Left kidney (tissue), 8 donors: ENCODE measurements at places on chromosomes 12 and 14. TPM values are rescaled to one million over a fixed set of nuclear protein-coding genes. Genes with fewer than 3 reads are reported as not detected.
A peak's percentile ranks its signal among the peaks of the same experiment; 100 is the strongest.

DNA sequence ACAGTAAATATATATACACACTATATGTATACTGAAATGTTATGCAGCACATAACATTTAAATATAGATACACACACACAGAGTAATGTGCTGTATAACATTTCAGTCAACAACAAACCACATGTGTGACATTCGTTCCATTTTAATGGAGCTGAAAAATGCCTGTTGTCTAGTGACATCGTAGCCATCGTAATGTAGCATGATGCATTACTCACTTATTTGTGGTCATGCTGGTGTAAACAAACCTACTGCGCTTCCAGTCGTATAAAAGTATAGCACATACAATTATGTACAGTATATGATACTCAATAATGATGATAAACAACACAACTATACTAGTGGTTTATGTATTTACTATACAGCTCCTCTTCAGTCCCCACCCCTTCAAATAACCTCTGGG is 119.0 kb upstream of the SLC38A4 start:
- no peak for DNase-seq

GRCh38 chr14:71532344-71532743 is 399.9 kb upstream of the RGS6 start:
- no peak for DNase-seq

GRCh38 chr12:116665666-116666304 is 72.1 kb downstream of the SPRING1 start:
- DNase-seq = no peak

DNA sequence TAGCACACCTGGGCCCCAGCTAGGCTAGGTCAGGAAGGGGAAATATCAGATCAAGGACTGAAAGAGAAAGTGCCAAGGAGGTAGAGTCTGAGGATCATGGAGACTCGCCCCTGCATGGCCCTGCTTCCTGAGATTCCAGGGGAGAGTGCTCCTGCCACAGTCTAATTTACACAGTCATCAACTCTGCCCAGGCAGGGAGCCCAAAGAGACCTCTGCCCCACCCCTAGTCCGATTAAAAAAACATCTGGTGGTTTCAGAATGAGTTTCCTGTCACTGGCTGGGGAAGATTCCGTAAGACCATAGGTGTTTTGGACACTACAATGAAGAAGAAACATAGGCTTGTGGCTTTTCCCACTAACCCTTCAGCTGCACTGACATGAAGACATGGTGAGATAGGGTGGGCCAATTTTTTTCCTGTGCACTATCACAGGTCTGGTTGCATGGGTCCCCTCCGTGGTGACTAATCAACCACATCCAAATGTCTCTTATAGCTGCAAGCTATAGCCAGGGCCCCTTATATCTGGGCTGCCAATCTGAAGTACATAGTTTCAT is 31.5 kb upstream of the GZMB start:
- no peak for DNase-seq

DNA sequence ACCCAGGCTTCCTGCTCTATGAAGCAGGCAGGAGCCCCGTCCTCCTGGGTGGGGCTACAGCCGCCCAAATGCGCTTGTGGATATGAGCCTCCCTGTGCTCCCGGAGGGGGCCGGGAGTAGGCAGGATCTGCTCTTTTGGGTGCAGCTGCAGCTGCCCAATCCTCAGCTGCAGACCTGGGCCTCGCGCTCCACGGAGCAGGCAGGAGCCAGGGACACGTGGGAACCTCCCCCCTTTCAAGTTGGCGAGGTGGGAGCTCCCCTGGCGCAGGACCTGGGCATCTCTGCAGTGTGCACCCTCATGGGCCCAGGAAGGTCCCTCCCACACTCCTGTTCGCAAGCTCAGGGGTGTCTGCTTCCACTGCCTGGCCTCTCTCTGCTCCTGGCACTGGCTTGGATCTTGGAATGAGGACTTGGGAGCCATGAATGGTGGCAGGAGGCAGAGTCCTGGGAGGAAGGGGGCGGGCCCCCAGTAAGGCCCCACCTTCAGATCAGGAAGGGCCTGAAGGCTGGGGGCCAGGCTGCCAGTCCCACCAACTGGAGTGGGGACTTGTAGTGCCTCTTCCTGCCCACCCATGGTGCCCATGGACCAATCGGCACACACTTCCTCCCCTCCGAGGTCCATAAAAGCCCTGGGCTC is 61.3 kb downstream of the KLRG1 start:
- DNase-seq = no peak

DNA sequence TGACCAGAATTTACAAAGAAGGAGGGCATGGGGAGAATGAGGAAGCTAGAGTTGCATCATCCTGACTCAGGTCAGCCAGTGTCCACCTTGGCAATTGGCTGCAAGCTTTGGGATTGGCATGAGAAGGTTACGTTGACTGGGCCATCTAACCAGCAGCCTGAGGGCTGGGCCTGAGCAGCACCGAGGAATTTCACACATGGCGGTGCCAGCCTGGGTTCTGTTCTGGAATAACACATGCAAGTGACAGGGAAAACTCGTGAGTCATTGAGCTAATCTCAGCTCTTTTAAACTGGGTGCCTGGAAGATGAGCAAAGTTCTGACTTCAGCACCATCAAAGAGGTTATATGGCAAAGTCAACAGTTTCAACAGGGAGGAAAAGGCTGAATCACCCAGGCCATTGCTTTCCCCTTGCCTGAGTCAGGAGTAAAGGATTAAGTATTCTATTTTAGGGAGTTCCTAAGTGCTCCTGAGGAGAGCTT is 543.2 kb upstream of the TBX3 start:
- DNase-seq = no peak

DNA sequence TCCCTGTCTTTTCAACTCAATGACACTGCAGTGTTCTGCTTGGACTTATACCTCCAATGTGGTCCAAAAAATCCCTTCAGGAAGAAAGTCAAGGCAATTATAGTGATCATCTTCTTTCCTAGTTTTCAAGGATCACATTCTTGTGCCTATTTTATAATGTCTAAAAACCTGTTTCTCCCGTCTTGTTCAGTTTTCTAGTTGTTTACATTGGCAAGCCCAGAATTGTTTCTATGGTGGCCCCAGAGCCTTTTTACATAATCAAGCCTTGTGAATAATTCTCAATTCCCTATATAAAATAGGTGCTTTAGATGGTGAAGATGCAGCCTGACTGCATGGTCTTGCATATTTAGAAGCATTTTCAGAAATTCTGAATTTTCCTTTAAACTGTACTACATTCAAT is 14.5 kb upstream of the LDHB start:
- no peak for DNase-seq

DNA sequence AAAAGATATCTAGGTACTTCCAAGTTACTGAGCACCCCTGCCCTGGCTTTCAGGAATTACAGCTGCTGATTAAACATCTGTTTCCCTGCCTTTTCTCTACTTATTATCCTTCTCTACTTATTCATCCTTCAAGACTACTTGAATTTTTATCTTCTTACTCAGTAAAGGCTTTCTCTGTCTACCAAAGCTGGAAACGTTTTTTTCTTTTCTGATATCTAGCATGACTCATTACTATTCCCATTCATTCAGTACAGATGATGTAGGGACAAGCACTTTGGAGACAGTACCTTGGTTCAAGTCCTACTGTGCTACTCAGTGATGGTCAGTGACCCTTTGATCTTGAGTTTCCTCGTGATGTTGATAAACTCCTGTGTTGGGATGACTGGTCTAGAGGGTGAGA is 848.7 kb downstream of the NRXN3 start:
- DNase-seq = no peak

NTF3 gene
- 4.1 TPM for polyA plus RNA-seq

DNA sequence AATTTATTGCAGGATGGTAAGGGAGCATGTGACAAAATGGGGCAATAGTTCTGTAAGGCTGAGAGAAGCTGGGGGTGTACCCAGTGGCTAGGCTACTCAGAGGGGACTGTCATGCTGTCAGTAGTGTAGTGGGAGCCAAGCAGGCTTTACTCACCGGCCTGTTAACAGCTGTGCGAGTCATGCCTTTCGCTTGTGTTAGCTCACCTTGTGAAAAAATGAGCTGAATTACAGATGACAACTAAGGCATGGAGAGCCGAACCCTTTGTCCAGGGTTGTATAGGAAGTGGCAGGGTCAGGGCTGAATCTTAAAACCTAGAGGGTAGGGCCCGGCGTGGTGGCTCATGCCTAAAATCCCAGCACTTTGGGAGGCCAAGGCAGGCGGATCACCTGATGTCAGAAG is 37.9 kb downstream of the SH2B3 start:
- DNase-seq = no peak

DNA sequence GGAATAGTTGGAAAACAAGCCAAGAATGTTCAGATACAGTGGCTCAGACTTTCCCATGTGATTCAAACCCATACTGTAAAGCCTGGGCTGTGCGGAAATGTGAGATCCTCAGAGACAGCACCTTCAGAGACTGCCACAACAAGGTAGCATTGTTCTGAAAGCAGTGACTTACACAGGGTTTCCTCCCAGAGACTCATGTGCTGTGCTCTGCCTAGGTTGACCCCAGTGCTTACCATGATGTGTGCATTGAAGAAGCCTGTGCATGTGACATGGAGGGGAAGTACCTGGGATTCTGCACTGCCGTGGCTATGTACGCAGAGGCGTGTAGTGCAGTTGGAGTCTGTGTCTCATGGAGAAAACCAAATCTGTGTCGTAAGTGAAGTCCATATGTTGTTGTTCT is 219.4 kb downstream of the LRRK2 start:
- no peak for DNase-seq

GRCh38 chr12:79850610-79851299 is 84.1 kb downstream of the PPP1R12A start:
- no peak for DNase-seq

TMCC3 gene
- polyA plus RNA-seq = 42.9 TPM

DNA sequence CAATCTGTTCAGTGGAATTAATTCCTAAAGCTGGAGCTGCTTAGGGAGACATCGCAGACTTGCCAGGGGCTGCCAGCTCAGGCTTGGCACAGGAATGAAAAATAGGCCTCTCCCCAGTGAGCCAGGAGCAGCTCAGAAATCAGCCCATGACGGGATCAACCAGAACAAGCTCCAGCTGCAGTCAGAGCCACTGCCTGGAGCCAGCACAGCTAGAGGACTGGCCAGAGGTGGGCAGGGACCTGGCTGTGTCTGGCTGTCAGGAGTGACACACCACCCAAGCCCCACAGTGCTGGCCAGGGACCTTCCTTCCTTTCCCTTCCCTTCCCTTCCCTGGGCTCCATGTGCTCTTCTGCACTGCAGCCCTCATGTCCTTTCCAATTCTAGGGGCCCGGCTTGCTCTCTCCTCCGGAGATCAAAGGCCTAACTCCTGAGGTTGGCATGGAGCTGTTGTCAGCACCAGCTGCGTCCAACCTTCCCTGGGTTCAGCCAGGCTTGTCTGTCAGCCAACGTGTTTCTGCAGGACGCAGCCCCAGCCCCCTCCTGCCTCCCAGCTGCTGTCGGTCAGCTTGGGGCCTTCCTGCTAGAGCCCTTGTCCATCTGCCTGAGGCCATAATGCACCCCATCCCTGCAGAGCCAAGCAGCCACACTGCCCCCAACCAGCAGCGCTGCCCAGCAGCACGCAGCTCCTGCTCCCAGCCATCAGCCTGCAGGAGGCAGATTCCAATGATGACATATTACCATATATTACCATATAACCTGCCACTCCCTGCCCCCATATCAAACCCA is 149.3 kb downstream of the CALM1 start:
- peak; percentile 50 for DNase-seq

- no peak for DNase-seq
Observed at GRCh38 chr14:69650948-69651369, 39.6 kb downstream of the SUSD6 start.

GRCh38 chr14:100375266-100375962 is 52.3 kb downstream of the SLC25A47 start:
- DNase-seq = peak; percentile 46

DYNC1H1 gene
- 368 TPM for polyA plus RNA-seq

GRCh38 chr14:104154246-104154645 is 15.9 kb downstream of the KIF26A start:
- DNase-seq = no peak

DNA sequence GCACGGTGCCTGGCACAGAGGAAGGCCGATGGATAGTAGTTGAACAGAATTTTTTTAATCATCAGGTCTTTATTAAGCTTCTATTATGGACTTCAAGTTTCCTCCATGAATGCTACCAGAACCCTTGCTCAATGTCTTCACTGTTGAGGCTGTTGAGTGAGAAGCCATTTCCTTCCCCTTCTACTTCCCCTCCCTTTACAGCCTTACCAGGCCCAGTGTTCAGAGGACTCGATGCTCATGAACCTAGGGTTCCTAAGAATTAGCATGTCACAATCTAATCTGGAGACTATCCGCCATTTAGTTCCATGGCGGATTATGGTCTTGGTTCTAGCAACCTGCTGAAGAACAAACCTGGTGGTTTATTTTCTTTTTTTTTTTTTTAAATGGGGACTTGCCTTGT is 17.7 kb downstream of the ETV6 start:
- DNase-seq = no peak

GRCh38 chr12:28242496-28243309 is 52.4 kb downstream of the CCDC91 start:
- DNase-seq = no peak

- DNase-seq = no peak
Observed at GRCh38 chr14:55851301-55851700, 266.9 kb upstream of the PELI2 start.

GRCh38 chr12:43758247-43758727 is 303 bp downstream of the PUS7L start:
- DNase-seq = peak; percentile 29

DNA sequence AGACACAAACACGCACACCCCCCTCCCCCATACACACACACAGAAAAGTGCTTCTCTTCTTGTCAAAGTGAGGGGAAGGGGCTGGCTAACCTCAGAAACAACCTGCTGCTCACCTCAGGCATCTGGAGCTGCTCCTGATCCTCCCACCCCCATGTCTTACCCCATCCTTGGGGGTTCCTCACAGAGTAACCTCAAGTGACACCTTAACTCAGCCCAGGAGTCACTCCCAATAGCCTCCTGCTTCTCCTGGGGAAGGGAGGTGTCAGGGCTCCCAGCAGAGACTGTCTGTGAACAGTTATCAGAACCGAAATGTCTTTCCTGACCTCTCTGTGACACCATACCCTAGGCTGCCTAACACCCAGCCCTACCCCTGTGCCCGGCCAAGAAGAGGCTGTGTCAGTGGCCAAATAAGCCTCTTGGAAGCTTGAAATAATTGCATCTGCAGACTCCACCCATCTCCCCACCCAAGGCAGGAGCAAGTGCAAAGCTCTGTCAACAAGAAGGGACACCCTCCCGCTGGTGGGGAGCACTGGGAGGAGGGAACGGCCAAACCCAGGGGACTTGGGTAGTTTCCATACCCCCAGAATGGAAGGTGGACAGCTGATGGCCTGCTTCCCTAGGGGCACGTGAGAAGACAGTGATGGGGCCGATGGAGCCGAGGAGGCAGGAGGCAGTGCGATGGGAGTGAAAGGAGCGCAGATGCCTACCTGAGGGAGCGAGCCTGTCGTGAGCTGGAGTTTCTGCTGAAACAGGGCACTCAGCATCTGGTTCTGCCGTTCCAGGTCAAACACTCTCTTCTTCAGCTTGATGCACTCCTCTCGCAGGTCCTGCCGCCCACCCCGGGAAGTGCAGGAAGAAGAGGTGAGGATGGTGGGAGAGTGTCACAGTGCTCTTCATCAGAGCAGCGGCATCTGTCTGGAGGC is 26.8 kb downstream of the NCKAP5L start:
- DNase-seq = no peak

DNA sequence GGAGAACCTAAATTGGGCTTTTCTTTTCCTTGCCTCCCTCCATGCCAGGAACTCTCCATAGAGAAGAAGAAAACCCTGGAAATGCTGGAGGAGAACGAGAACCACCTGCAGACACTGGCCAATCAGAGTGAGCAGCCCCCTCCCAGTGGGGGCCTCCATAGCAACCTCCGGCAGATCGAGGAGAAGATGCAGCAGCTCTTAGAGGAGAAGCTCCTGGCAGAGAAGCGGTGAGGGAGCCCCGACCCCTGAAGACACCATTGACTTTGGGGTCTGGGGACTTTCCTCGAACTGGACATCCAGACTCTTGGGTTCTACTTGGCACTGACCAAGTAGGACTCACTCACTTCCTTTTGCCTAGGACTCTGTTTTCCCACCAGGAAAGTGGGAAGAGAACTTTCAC is 41.4 kb downstream of the PLEKHD1 start:
- no peak for DNase-seq
